ENCODE measurements at places on chromosomes 1 and 21.

GRCh38 chr1:27940870-27941560 lies 6.2 kb downstream of the SMPDL3B start:
- no peak for DNase-seq

DNA sequence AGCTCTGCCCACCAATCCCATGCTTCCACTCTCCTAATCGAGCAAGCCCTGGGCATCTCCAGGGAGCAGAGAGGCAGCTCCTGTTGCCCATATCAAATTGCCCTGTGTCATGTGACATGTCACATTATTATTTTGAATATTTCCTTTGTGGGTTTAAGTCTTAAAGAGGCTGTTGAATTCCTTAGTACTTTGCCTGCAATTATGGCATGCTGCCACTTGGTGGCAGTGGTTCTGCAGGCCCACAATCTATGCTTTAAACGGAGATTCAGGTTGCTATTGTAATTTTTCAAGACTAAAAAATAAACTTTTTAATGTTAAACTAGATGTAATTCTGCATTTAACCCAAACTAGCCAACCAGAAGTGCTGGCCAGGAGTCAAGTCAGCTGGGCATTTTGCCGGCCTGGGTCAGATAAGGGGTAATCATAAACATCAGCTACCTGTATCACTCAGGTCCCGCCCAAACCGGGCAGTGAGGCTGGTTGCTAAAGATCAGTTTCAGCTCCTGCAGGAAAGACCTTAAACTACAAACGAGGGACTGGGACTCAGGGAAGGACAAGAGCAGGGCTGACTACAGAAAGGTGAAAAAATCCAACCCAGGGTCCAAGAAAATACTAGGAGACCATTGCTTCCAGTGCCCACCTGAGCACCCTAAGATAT lies 37.3 kb upstream of the ARHGEF16 start:
- no peak for DNase-seq

DNA sequence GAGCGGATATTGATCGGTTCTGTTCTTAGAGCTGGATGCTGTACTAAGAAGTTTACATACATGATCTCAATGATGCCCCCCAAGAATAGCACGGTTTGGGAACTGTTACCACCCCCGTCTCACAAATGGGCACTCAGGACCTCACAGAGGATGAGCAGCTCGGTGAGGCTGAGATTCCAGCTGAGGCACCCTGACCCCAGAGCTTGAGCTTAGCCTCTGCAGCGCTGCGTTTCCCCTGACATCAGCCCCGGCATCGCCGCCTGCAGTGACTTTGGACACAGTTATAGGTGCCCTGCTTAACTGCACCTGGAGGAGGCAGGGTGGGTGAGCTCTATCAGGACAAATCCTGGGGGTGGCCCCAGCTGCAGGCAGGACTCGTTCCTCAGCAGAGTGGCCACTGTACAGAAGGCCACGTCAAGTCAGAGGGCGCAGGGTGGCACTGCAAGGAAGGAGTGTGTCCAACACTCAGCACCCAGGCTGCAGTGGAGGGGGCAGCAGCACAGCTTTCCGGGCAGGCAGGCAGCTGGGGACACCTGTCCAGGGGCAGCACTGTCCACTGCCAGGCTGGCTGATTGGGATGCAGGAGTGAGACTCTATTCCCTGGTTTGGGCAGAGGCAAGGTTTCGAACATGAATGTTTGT lies 65.8 kb upstream of the ABCG1 start:
- DNase-seq = no peak

- DNase-seq = no peak
These were observed 98.5 kb downstream of the RERE start for GRCh38 chr1:8718850-8719361.

GRCh38 chr1:54716299-54717047 lies 812 bp downstream of the TTC4 start:
- no peak for DNase-seq

- no peak for DNase-seq
These were observed 14.3 kb upstream of the CD34 start for GRCh38 chr1:207925210-207925609.
